ENCODE measurements at places on chromosomes 7 and 10.

- DNase-seq: no peak
These were observed 21.0 kb downstream of the OPTN start for GRCh38 chr10:13120786-13121499.

GRCh38 chr7:135994466-135995205 lies 17.5 kb upstream of the MTPN start:
- no peak for DNase-seq

DNA sequence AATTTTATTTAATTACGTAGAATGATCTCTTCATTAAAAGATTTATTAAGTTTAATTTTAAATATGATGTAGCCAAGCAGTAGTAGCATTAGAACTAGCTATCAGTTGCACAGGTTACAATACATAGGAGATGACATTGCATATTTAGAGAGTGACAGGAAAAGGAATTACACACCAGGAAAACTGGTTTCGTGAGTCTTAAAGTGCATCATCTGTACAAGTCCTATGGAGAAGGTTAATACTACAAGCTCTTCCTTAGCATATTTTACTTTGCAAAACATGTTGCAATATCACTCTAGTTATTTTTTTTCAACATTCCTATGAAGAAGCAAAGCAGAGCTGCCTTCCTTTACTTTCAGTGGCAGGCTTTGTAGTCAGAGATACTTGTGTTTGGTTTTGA lies 20.2 kb upstream of the SEM1 start:
- no peak for DNase-seq

DNA sequence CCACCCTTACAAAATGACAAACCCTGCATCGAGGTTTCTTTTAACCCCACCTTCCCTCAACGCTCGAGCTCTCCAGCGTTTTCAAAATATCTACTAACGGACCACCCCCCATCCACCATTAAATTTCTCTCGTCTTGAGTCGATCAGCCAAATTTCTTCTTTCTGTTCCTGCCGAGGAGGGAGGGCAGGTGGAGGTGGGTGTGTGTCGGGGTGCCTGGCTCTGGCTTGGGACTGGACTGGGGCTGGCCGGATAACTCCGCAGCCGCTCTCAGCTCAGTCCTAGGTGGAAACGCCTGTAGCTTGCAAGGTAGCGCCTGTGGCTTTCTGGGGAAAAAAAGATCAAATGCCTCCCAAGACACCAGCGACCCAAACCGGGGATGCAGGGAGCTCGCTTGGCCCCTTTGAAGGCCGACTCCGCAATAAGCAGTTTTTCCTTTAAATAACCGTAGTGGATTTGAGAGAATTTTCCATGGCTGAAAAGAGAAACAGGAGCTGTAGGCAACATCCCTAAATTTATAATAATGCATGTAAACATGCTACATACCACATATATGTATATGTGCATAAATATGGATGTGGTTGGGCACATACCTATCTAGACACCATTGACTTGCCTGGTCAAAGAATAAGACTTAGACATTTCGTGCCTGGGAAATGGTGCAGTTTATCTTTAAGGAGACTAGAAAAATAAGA lies 1.9 kb upstream of the TMEM178B start:
- peak; percentile 10 for DNase-seq

GRCh38 chr10:98456686-98457482 lies 10.1 kb upstream of the HPS1 start:
- DNase-seq: no peak

DNA sequence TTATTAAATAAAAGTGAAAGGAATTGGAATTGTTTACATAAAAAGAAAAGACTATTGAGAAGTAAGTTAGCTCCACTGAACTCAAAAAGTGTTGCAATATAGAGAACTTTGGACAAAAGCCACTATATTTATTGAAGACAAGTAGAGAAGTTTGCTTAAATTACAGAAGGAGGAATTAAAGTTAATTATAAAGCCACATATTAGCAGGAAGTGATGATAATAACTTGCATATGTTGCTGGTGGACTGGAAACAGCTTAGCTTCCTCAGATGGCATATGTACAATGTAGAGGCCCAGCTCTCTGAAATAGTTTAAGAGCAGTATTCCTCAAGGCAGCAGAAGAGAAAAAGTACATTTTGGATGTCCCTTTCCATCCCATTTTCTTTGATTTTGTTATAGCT lies 400.7 kb downstream of the GATA3 start:
- DNase-seq: no peak

DNA sequence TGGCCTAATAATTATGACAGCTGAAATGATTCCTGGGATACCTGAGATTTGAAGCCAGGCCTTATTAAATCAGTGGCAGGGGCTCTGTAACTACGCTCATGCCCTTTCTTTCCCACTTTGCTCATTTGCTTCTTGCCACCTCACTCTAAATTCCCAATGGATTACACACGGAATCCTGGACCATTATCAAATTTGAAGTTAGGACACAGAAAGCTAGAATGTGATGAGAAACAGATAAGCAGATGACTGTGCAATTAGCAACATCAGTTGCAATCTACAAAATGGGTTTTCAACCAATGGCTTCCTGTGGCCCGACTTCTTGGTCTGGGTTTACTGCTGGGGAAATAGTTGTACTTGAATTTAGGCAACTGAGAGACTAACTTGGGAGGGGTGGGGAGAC lies 374.3 kb downstream of the INHBA start:
- no peak for DNase-seq

DNA sequence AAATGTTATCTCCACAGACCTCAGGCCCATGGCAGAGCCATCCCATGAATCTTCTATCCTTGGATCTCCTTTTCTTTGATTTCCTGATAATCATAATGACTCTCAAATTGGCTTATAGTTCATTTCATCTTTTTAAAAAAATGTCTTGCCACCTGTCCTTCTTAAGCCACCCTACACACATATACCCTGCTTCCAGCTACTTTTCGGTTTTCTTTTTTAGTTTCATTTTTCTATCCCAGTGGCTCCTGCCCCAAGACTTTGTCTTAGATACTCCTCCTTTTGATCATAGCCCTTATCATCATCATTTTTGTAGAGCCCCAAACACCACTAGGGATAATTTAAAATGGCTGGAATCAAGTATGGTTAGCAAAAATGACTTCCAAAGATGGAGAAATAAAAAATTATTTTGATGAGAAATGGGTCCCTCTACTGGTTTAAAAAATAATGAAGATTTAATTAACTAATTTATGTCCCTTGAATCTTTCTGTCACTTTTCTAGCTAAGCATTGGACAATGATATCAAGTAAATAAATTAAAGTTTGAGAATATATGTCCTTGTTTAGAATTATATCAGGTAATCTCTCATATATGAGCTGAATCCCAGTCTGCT lies 277.3 kb upstream of the SEMA3D start:
- no peak for DNase-seq

GRCh38 chr10:60042914-60043313 lies 136.6 kb upstream of the CCDC6 start:
- no peak for DNase-seq

DNA sequence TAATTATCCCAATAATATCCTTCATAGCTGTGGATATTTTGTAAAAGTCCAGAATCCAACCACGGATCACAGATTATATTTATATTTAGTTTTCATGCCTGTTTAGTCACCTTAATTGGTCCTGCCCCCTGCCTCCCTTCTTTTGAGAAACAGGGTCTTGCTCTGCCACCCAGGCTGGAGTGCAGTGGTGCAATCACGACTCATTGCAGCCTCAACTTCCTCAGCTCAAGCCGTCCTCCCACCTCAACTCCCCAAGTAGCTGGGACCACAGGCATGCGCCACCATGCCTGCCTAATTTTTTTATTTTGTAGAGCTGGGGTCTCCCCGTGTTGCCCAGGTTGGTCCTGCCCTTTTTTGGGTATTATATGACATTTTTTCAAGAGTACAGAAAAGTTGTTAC lies 129.4 kb downstream of the KAT6B start:
- DNase-seq: no peak

DNA sequence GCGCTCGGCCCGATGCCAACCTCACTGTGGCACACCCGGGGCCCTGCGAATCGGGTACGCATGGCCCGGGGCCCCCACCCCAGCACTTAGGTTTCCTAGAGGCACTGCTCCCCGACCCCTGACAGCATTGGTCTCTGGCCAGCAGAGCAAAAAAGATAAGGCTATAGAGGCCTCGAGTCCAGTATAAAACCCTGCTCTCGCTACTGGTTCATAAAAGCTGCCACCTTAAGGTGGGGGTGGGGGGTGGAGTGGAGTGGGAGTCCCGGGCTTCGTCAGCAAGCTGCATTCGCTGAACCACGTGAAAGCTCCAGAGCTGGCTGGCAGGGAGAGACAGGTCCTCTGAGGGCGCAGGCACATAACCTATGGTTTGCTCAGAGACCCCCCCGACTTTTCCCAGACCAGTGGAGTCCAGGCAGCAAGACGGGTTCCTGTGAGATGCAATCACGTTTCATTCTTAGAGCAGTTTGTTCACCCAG lies 1.3 kb downstream of the KAZALD1 start:
- no peak for DNase-seq

- no peak for DNase-seq
These were observed 171.5 kb upstream of the ADCY1 start for GRCh38 chr7:45402480-45403218.

DNA sequence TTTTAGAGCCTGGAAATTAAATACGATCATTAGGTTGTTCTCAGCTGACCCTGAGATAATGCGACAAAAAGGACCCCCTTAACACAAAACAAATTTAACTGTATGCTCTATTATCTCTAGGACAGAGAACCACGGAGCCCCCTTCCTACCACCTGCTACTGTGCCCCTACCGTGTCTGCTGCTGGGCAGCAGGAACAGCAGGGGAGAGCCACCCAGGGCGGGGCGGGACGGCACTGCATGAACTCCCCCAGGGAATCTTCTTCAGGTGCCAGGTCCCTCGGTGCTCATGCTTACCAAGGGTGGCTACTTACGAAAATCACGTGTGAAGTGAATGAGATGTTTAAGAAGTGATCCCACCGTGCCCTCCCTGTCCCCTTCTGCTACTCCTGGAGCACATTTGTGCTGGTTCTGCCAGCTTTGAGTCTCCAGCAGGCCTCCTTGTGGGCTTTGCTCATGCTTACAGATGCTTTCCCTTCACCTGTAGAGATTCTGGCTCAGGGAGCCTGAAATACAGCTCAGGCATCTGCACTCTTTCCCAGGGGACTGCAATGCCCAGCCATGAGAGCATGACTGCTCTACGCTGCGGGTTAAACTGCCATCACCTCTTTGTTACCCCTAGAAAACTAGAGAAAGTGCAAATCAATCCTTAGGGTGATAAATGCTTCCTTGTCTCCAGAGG lies 59.9 kb downstream of the MRPL32 start:
- no peak for DNase-seq

- no peak for DNase-seq
These were observed 4.0 kb downstream of the BTRC start for GRCh38 chr10:101357958-101358357.

DNA sequence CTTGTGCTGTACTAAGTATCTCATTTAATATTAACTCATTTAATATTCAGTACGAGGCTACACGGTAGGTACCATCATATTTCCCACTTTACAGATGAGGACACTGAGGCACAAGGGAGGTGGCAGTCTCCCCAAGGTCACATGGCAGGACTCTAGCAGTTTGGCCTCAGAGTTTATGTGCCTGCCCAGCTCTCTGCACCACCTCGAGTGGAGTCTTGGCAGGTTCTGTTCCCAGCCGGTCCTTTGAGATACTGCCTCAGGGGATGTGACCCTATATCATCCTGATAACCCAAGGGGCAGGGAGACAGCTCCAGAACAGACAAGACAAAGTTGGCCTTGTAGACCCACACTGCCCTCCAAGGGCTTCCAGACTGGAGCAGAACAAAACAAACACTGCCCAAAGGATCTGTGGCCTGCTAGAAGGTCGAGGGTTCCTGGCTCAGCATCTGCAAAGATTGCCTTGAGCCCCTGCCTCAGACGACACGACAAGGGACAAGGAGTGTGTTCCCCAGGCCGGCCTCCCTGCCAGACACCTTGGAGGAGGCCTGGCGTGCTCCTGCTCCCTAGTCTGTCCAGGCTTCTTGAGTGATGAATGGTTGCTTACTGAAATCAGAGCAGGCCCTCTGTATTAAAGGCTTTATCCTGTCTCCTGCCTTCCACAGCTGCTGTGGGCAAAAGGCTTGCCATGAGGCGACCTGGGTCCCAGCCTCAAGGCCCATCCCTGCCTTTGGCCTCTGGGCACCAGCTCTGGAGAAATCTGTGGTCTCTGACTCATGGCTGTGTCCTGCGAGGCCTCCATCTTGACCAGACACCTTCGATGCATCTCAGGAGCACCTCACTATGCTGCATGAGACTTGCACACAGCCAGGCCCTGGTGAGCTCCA lies 3.9 kb upstream of the PWWP2B start:
- no peak for DNase-seq

DNA sequence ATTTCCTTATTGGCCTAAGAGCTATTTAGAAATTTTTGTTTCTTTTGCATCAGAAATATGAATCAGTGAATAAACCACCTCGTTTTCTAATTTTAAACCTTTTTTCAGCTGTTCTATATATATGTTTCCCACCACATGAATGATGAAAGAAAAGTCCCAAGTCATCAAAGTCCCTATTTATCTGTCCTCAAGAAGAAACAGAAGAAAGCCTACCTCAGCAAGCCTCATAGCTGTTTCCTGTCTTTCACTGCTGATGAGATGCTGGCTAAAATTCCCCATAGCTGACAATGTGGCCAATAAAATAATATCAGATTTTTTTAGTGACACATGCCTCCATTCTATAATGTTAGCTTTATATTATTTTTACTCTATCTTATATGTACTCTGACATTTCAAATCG lies 54.2 kb downstream of the SEC61G start:
- no peak for DNase-seq
